GM12864 (cell line): ENCODE measurements at places on chromosomes 16 and 17.

DNA sequence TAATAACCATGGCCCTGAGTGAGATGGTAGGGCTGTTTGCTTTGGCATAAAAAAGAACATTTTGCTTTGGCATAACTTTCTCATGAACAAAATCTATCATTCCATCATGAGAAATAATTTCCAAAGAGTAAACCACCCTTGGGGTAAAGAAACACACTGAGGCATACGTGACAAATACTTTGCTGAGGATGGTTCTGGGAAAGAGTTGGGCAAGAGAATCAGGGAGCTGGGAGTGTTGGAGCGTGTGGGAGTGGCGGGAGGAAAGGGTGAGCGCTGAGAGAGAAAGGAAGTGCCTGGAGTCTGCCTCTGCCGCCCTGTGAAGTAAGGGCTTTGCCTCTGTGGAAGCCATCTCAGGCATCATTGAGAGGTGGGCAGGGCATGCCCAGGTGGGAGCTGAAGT lies 60.2 kb upstream of the ARHGAP44 start:
- DNase-seq: no peak

GRCh38 chr16:70364399-70364798 lies 17.7 kb downstream of the DDX19A start:
- DNase-seq: no peak

DNA sequence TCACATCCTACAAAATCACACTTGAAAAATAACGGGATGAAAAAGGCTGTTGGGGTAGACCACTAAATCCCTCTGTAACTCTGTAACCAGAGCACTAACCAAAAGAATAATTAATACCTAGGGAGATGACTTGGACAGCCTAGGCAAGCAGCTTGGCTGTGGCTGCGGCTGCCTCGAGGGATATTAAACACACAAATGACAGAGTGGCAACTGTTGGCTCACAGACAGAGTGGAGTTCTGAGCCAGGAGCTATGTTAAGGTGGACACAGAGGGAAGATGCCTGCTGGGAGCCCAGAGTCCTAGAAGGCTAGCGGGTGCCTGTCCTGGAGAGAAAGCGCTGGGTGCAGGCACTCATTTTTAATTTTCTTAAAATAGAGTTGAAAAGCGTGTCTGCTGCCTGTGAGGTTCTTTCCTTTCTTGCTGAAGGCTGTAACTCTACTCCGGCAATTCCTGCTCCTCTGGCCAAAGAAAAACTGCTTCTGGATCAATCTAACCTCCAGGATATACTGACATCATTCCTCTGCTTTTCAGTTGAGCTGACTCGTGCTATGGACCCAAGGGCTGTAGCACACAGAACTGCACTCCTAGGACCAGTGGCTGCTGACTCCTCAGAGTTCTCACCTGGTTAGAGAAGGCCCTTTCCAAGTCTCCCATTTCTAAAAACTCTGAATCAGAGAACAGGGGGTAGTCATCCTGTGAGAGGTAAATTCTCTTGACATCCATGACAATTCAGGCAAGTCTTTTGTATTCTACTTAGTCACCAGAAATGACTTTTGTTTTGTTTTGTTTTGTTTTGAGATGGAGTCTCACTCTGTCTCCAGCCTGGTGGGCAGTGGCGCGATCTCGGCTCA lies 147.9 kb downstream of the STX8 start:
- DNase-seq: no peak

GRCh38 chr17:50210240-50211225 lies 9.1 kb upstream of the COL1A1 start:
- no peak for DNase-seq

- DNase-seq: no peak
These were observed 11.9 kb downstream of the MAP3K3 start for GRCh38 chr17:63634163-63634562.

DNA sequence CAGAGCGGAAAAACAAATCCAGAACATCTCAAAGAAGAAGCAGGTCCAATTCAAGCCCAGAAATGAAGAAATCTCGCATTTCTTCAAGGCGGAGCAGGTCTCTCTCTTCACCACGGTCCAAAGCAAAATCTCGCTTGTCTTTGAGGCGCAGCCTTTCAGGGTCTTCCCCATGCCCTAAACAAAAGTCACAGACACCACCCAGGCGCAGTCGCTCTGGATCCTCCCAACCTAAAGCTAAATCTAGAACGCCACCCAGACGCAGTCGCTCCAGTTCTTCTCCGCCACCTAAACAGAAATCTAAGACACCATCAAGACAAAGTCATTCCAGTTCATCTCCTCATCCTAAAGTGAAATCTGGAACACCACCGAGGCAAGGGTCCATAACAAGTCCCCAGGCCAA lies 10.3 kb downstream of the SRRM2 start:
- DNase-seq: no peak

GRCh38 chr16:57620335-57621231 lies 7.8 kb upstream of the ADGRG1 start:
- no peak for DNase-seq

DNA sequence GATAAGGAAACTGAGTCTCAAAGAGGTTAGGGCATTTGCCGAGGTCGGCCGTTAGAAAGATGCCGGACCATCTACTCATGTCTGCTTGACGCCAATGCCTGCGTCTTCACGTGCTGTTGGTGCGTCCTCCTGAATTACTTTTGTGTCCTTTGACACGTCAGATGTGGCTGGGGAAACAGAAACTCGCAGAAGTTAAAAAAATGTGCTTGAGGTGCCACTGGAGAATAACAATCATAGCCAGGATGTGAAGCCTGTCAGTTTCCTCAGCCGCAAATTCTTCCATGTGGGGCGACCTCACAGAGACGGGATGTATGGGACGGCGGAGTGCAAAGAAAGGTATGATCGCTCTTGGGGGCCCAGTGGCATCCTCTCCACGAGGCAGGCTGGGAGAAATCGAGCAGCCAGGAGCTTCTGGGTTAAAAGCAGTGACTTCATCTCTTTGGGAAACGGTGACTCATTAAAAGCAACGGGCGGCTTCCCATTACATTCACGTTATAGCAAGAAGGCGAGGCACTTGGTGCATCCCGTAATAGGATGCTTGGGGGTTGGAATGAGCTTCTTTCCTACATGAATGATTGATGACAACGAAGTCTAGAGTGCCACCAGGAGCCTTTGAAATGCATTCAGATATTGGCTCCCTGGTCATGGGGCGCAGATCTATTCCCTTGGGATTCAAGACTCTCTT lies 67.8 kb downstream of the BMERB1 start:
- DNase-seq: no peak

GRCh38 chr16:18984435-18985005 lies 786 bp downstream of the TMC7 start:
- no peak for DNase-seq

DNA sequence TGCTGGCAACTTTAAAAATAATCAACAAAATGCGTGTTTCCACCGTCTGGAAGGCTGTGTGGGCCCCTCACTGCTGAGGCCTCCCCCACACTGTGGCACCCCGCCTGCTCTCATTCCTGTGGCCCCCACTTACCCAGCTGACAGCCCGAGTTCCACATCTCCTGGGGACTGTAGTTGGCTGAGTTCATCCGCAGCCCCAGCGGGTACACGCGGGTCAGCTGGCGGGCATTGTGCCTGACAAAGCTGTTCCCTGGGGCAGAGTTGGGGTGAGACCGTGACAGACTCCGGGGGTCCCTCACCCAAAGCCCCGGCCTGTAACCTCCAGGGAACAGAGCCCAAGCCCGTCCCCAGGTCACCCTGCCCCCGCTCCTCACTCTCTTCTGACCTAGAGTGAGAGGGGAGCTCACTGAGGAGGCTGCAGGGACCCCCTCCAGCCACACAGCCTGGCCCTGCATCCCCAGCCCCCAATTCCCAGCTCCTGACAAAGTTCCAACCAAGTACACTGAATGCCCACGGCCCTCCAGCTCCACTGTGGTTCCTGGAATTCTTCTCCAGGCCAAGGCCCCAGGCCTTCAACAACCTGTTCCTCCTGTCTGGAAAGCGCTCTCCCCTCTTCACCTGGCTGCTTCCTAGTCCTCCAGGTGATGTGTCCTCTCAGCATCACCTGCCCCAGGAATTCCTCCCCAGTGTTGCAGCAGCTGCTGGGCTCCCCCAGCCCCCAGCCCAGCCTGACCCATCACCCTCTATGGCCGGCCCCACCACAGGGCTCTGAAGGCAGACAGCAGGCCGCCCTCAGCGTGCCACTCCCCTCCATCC lies 18.0 kb downstream of the PLCD3 start:
- DNase-seq: no peak

GRCh38 chr17:77802333-77802615 lies 156.2 kb upstream of the TNRC6C start:
- DNase-seq: no peak

DNA sequence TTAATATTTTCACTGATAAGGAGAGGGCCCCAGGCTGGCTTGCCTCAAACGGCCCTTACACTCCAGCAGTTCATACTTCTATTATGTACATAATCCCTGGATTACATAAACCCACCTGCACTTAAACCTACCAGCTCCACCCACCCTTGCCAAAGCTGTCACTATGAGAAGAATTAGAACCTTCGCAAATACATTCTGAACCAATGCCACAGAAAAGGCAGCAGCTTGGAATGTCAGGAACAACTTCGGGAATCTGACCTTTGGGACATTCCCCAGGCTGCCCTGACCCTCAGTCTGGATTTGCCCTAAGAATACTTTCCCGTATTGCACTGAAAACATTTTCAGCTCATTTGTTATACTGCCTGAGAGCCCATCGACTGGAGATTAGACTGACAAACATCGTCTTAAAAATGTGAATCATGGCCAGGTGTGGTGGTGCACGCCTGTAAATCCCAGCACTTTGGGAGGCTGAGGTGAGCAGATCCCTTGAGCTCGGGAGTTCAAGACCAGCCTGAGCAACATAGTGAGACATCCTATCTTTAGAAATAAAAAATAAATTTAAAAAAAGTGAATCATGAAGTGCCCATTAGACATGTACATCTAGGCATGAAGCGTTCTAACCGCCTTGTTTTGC lies 21.0 kb upstream of the SEC14L1 start:
- no peak for DNase-seq

- no peak for DNase-seq
These were observed 7.1 kb downstream of the P2RX5 start for GRCh38 chr17:3688852-3689261.

GRCh38 chr17:66416207-66416940 lies 114.0 kb downstream of the PRKCA start:
- no peak for DNase-seq

DNA sequence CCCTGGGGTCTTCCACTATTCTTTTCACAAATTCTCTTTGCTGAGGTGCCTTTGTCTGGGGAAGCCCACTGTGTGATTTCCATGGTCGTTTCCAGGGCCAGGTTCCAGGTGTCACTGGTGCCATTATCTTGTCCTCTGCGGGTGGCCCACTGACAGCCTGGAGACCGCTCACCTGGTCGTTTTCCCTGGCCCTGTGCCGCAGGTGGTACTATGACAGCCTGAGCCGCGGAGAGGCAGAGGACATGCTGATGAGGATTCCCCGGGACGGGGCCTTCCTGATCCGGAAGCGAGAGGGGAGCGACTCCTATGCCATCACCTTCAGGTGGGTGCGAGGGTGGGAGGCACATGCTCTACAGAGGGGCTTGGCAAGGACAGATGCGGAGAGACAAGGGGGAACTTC lies 98.9 kb downstream of the SDR42E1 start:
- DNase-seq: no peak

GRCh38 chr16:55439101-55439690 lies 39.8 kb upstream of the MMP2 start:
- DNase-seq: no peak

DNA sequence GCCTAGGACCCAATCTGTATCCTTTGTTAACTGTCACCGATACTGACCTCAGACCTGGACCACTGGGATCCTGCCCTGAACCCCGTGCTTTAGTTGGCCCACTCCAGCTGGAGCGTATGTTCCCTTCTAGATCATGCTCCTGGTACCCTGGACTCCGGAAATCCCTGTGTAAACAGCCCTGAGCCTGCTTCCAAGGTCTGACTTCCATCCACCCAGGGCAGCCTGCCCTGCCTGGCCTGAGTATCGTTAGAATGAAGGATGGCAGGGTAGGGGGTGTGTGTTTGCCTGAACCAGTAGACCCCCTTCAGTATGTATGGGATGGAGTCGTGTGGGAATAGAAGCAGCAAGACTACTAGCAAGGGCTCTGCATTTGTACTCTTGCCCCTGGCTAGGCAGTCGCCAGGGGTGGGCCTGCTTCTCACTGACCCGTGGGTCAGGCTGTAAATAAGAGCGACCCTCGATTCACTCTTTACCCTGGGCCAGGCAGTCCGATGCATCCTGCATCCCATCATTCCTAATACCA lies 691 bp upstream of the TMEM98 start:
- DNase-seq: no peak

DNA sequence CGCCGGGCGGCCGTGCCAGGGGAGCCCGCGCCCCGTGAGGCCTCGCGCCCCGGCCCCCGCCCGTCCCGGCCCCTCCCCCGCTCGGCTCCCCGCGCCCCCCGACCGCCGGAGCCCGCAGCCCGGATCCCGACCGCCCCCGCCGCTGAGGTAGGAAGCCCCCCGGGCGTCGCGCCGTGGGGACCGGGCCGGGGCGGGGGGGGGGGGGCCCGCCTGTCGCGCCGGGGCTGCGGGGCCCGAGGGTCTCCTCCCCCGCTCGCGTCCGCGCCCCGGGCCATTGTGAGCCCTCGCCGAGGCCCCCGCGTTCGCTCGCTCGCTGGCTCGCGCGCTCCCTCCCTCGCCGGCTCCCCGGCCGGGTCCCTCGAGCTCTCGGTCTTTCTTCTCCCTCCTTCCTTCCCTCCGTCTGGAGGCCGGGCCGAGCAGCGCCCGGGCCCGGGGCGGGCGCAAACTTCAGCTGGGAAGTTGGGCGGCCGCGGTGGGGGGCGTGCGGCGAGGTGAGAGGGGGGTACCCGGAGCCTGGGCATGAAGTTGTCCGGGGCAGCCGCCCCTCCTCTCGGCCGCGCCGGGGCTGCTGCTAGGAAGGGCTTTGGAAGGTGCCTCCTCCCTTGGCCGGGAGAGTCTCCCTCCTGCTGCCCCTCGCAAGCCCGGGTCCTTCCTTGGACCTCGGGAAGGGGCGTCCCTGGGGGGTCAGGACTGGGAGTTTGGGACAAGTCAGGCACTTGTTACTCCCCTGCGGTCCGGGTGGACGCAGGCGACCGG lies 419 bp downstream of the GLIS2 start:
- no peak for DNase-seq
